Stimulated activated CD4-positive, alpha-beta T cell treated with anti-CD3 and anti-CD28 coated beads, Interleukin-4, amount 100 ng/mL, for 4 hours (primary cell): ENCODE measurements at places on chromosomes 6 and 20.

DNA sequence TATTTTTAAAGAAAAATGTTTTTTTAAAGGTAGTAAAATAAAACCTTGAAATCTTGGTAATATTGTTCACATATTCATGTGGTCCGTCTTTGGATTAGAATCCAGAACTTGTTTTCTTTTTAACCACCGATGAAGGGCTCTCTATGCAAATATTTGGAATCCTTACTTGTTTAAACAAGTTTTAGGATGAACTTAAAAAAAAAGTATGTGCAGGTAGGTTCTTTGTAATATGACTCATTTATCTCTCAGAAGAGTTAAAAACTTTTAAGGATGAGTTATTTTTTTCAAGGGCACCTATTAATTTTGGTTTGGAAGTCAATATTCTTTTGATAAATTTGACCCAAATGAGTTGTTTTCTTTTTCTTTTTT is 8.9 kb downstream of the DSP start:
- DNase-seq = no peak

- DNase-seq = no peak
These were observed 40.5 kb downstream of the SAMD5 start for GRCh38 chr6:147548921-147549475.

DNA sequence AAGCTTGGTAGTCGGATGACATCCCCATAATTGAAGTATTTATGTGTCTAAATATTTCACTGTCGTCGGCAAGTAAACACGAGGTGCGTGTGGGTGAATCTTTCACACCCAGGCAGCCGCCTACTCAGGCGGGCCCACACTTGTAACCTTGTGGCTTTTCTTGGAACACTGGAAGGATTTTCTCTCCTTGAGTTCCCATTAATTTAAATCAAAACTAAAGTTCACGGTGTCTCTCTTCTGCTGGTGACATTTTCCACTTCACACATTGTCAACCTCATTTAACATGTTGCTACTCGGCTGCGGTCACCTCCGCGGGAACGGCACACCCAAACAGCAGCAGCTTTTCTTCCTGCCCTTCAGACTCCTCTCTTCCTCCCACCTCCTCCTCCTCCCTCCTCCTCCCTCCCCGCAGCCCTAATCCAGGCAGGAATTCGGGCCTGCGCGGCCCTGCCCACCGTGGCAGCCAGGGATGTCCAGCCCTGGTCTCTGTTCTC is 336.6 kb downstream of the QKI start:
- DNase-seq = peak; percentile 18

- DNase-seq = no peak
These were observed 368.3 kb upstream of the SASH1 start for GRCh38 chr6:147974376-147974775.

DNA sequence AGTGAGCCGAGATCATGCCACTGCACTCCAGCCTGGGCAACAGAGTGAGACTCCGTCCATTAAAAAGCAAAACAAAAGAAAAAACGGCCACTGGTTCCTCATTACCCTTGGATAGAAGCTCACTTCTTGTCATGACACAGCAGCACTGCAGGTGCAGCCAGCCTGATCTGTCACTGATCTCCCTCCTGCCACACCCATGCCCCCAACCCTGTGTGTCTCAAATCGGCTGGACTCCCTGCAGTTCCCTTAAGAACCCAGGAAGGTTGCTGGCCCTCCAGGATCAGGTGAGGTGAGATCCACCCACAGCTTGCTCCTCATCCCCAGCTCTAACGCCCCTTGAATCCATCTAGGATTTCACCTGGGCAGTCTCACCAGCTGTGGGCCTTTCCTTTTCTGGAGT is 26.3 kb upstream of the NNAT start:
- no peak for DNase-seq
